ENCODE measurements at places on chromosomes 2 and 18.

- DNase-seq = no peak
Observed at GRCh38 chr2:10810202-10811161, 2.1 kb downstream of the PDIA6 start.

GRCh38 chr2:178069551-178069950 is 3.0 kb downstream of the PDE11A start:
- DNase-seq = no peak

DNA sequence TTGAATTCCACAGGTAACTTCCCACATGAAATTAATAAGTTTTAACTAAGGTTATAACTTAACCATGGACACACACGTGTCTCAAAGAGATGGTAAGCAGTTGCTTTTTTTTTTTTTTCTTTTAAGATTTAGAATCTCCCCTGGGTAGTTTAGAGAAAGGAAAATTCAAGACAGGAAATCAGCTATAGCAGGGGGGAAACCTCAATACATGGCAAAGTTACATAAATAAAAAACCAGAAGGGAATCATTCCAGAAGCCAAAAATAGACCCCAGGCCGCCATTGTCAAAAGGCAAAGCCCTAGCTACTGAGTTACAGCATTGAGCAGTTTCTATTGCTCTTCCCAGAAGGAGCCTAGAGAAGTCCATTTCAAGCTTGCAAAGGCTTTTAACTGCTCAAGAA is 91.5 kb upstream of the ZNF236 start:
- DNase-seq = no peak

GRCh38 chr2:8345200-8345599 is 336.7 kb upstream of the ID2 start:
- no peak for DNase-seq

DNA sequence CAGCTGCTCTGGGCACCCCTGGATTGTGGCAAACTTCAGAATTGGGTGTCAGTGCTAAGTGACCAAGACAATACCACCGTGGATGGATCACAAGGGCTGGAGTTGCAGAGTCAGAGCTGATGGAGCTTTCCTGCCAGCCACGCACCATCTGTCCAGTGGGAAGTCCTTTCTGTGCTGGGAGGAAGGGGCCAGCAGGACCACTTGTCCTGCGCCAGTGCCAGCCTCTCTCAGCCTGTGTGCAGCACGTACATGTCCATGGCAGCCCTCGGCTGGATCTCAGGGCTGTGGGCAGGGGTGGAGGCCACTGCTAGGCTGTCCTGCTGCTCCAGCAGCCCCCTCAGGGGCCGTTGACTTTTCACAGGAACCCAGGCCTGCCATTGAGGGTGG is 33.3 kb downstream of the RAB31 start:
- DNase-seq = no peak

GRCh38 chr2:169732583-169733358 is 861 bp upstream of the KLHL23 start:
- no peak for DNase-seq

GRCh38 chr2:129080715-129081476 is 762.2 kb upstream of the HS6ST1 start:
- DNase-seq = no peak

DNA sequence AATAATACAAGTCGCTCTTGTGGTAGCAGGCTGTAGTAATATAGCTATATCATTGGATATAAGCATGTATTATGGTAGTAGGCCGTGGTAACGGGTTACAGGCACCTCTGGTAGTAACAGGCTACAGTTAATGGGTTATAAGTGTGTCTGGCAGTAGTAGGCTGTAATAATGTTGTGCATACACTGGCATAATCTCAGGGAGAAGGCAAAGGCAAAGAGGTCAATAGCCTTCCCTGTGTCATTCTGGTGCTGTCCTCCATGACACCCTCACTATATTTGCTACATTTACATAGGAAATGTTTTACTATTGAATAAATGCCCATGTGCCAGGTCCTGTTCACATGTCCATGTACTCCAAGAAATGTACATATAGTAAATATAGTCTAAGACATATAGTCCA is 12.8 kb upstream of the TNP1 start:
- no peak for DNase-seq

DNA sequence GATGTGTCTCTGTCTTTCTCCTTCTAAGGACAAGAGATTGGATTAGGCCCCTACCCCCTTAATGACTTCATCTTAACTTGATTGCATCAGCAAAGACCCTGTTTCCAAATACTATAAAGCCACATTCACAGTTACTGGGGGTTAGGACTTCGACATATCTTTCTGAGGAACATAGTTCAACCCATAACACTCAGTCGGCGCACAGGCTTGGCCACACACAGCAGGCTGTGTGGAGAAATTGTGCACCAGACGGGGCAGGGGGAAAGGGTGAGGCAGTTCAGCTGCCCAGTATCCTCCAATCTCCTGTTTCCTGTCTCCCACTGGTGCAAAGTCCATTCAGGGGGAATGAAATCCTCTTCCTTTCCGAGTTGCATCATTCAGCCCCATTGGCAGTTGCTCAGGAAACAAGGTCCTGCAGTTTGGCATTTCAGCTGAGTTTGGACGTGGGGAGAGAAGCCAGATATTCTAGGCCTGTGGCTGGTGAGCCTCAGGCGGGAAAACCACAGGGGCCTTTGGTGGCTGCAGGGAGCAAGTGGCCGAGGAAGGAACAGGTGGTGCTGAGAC is 9.4 kb upstream of the RAPGEF4 start:
- no peak for DNase-seq

DNA sequence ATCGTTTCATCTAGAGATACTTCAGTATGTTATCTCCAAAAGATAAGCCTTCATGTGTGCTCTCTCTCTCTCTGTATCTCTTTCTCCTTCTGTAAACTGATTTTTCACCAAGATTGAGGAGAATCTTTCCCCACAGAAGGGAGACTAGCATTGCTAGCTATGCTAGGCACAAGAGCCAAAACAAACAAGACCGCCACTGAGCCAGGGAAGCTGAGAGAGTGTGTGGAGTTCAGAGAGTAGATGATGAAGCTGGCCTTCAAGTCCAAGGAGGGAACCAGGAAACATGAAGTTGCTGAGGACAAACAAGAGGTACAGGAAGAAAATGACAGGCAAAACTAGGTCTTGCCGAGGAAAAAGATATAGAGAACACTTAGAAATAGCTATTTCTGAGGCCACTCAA is 23.4 kb downstream of the DAPL1 start:
- DNase-seq = no peak

DNA sequence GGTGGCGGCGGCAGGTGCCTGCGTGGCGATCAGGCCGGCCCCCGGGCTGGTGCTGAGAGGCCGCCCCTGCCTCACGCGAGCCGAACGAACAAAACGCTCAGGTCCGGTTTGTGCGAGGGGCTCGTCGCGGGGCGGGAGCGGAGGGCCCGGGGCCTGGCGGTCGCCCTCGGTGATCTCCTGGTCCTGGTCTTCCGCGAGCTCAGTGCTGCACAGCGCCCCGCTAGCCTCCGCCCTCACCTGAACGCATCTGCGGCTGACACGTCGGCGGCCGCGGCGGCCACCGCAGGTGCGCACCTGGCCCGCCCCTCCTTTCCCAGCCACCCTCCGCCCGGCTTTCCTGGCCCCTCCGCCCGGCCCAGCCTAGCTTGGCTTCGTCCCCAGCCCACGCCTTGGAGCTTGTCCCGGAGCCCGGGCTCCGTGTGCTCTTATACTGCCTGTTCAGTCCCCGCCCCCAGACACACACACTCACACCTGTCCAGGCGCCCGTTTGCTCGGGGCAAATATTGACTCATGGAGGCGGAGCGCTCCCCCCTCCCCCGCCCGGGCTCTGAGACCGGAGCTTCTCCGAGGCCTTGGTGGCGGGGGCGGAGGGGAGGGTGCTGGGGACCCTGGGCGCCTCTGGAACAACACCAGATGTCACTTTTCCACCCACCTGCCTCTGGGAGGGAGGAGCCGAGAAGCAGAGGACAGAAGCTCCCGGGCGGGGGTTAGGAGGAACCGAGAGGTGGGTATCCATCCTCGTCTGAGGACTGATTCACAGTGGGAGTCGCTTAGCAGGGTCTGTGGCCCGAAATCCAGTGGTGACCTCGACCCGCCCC is 8.6 kb upstream of the CRYBA2 start:
- peak; percentile 79 for DNase-seq

GRCh38 chr2:121992700-121993099 is 237.2 kb downstream of the TSN start:
- no peak for DNase-seq

GRCh38 chr2:165562233-165562632 is 92.7 kb downstream of the CSRNP3 start:
- DNase-seq = no peak

GRCh38 chr2:171241771-171242170 is 81.1 kb upstream of the TLK1 start:
- no peak for DNase-seq

DNA sequence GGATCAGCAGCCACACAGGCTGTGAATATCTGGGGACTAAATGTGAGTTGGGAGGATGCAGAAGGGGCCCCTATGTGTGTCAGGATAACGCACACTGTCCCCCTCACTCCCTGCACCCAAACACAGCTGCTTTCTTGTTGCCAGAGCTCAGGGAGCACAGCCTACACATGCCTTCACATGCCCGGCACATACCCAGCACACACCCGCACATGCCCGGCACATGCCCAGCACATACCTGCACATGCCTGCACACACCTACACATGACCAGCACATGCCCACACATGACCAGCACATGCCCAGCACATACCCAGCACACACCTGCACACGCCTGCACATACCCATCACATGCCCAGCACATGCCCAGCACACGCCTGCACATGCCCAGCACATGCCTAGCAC is 75.6 kb downstream of the TPO start:
- no peak for DNase-seq

DNA sequence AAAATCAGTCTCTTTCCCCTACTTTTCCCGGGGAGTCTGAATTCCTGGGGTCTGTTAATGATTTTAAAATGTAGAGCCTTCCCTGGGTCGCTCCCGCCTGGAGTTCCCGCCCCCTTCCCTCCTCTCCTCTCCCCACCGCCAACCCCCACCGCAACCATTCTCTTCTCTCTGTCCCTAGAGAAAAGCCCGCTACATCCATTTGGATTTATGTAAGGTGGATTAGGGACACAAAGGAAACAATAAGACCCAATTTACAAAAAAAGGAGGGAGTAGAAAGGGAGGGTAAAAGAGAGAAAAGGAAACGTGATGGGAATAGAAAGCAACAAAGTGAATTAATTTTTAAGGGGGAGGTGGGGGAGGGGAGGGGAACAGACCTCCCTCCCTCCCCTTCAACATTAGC is 2.2 kb downstream of the EPHA4 start:
- no peak for DNase-seq

DNA sequence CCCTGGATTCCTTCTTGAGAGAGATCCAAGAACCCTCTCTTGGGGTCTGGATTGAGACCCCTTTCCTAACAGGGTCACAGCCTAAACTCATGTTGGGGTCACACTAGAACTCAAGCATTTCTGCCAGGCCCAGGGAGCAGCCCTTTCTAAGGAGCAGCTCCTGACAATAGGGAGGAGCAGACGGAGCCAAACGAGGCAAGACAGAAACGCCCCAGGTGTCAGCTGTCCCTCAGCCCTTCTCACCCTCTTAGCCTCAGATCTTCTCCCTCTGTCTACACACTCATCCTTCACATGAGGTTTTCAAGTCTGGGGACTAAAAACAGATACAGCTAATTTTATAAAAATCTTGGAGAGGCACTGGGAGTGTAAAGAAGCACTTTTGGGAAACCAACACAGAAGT is 157.2 kb downstream of the SOCS6 start:
- DNase-seq = no peak

- no peak for DNase-seq
Observed at GRCh38 chr2:145085612-145086011, 565.7 kb upstream of the ZEB2 start.

DNA sequence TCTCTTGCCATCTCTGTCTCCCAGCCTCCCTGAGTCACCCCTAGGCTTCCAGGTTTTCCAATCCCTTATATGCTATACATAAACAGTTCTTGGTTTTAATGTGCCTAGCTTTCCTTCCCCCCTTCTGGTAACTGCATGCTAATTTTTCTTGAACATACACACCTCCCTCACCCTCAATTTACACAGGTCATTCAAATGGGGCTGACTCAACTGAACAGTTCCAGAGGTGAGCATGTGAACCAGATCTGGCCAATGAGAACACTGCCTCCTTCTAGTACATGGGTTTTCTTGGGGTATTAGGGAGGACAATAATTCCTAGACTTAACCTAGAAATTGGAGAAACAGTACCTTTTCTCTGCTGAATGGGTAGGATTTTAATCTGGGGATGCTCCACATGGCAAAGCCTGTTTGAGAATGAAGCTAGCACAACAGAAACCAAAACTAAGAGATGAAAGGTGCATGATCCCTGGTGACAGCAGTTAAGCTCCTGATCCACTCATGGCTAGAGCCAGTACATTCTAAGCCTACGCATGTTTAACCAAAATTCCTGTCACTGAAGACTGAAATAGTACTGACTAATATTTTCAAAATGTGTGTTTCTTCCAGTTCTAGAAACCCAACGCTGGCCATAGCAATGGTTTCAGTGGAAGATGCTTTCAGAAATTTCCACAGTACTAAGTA is 11.8 kb downstream of the SLC25A12 start:
- no peak for DNase-seq

- no peak for DNase-seq
Observed at GRCh38 chr18:63141778-63142176, 177.8 kb downstream of the BCL2 start.

DNA sequence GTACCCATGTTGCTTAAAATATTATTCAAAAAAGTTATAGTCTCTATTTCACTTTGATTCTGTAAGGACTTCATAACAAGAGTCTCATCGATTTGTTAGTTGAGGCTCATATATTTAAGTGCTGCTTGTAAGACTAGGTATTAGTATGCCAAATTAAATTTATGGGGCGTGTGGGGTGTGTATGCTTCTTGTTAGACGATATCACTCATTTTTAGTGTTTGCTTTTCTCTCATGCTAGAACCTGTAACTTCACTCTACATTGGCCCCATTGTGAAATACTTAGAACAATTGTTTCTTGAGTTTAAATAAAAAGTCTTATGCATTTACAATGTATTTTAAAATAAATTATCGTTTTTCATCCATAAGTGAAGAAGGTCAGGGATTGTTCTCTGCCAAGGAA is 63.6 kb downstream of the CTNNA2 start:
- no peak for DNase-seq

GRCh38 chr2:85611217-85611704 is 605 bp downstream of the C2orf68 start:
- DNase-seq = no peak

DNA sequence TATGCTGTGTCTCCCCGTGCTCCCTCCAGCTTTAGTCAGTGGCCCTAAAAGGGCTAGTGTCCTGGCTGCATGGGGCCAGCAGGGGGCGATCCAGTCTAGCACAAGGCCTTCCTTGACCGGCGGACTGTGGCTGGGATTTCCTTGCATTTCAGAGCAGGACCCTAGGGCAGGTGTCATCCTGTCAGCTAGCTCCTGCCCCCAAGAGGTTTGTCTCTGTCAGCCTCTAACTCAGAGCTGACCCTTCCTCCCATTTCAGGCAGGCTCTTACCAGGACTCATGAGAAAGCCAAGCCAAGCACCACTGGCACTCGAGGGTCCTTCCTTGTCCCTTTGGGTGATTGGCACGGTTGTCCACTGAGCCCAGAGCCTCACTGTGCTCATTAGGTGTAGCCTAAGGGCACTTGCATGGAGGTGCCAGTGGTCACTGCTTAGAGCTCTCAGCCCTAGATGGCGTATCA is 140.3 kb downstream of the RPIA start:
- DNase-seq = no peak

GRCh38 chr2:105781274-105781978 is 36.7 kb downstream of the NCK2 start:
- no peak for DNase-seq

GRCh38 chr2:156192468-156192867 is 140.1 kb downstream of the NR4A2 start:
- DNase-seq = no peak

- DNase-seq = no peak
Observed at GRCh38 chr2:102518170-102518569, 45.1 kb downstream of the SLC9A4 start.

GRCh38 chr18:61551586-61551985 is 218.4 kb downstream of the CDH20 start:
- DNase-seq = peak; percentile 32
